ENCODE measurements at places on chromosomes 7 and 10.

- DNase-seq: no peak
Observed at GRCh38 chr10:30013757-30014156, 45.6 kb downstream of the JCAD start.

GRCh38 chr10:95579835-95580535 is 18.8 kb upstream of the SORBS1 start:
- DNase-seq: no peak

DNA sequence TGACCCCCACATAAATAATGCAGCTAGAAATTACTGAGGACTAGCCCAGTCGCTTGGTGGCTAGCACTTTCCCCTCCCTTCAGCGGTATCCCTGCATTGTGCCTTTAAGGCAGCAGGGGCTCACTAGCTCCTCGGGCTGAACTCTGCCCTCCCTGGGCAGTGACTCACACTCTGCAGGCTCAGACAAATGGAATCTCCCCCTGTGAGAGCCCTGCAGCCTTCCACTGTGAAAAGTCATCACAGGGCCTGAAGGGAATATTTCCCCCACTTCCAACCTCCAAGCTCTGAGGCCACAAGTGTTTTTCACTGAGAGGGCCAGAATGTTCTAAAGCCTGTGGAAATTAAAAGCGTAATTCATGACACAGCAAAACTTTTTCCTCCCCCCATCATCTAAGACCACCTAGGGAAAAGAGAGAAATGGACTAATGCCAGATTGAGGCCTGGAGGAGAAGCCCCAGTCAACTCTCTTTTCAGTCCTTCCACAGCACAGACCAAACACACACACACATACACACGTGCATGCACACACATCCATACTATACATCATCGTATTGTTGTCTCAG is 93.6 kb upstream of the COL1A2 start:
- no peak for DNase-seq

DNA sequence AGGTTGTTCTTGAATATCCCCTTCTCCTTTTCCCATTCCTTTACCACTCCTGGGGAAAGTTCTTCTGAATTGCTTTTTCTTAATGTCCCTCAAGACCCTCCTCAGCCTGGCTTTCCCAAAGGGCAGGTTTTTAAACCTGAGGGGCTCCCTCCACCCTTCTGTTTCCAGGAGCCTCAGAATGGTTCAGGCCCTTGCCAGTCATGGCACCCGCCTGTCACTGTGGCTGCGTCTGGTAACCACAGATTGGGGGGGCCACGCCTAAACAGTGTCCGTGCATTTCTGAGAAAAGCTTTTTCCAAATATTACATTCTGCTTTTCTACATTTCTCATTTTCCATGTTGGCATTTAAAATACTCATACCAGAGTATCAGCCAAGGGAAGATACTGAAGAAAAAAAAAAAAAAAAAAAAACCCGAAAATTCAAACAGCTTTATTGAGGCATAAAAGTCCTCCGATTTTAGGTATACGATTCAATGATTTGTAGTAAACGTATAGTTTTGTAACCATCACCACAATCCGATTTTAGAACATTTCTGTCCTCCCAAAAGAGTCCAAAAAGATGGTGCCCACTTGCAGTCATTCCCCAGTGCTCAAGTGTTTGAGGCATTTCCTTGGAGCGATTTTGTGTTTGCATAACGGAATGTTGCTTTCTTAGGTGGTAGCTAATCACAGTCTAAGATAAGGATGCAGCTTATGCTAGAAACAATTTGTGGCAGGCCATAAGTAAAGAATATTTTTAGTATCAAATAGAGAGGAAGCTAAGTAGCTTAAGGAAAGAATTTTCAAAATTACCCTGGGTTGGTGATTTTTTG is 22.1 kb downstream of the HKDC1 start:
- no peak for DNase-seq

DNA sequence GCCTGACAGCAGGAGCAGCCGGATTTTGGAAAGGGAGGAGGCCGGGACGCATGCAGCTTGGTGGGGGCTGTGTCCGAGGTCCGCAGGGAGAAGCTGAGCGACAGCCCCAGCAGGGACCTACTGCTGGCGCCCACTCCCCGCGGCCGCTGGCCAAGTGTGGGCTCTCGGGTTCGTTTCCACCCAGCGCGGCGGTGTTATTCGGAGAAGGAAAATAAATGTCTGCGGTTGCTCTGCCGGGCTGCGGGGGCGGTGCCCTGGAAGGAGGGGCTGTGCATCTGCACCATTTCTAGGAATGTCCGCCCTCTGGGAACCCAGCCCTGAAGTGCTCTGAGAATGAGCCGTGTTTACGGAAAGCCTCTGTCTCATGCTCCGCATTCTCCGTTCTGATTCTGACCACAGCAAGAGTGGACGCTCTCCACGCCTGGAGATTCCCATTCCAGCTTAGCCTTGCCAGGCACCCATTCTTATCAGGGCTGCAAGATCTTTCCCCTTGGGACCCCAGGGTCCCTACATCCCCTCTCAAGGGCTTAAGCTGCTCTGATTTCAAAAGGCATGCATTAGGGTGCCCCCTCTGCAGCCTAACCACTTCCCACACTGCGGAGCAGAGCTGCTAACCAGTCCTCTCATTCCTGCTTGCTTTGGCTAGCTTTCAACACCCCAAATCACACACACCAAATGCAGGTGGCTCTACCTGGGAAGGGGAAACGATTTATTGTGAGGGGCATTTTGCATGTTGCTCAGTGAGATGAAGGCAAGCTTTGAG is 256.6 kb upstream of the GLI3 start:
- DNase-seq: no peak

- DNase-seq: no peak
Observed at GRCh38 chr7:28003408-28003807, 177.2 kb downstream of the JAZF1 start.

- peak; percentile 13 for DNase-seq
Observed at GRCh38 chr7:130063036-130063435, 7.3 kb upstream of the KLHDC10 start.

DNA sequence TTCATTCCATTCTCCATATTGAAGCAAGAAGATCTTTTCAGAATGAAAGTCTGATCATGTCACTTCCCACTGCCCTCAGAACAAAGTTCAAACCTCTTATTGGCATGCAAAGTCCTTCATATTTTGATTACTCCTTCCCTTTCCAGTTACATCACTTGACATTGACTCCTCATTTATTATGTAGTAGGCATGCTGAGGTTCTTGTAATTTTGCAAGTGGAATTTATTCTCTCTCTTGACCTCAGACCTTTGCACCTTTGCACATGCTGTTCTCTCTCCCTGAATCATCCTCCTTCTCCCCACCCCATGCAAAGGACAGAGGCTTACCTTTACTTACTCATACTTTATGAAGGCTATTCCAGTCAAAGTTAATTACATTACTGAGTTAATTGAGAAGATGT is 13.0 kb downstream of the ITPRID1 start:
- no peak for DNase-seq

DNA sequence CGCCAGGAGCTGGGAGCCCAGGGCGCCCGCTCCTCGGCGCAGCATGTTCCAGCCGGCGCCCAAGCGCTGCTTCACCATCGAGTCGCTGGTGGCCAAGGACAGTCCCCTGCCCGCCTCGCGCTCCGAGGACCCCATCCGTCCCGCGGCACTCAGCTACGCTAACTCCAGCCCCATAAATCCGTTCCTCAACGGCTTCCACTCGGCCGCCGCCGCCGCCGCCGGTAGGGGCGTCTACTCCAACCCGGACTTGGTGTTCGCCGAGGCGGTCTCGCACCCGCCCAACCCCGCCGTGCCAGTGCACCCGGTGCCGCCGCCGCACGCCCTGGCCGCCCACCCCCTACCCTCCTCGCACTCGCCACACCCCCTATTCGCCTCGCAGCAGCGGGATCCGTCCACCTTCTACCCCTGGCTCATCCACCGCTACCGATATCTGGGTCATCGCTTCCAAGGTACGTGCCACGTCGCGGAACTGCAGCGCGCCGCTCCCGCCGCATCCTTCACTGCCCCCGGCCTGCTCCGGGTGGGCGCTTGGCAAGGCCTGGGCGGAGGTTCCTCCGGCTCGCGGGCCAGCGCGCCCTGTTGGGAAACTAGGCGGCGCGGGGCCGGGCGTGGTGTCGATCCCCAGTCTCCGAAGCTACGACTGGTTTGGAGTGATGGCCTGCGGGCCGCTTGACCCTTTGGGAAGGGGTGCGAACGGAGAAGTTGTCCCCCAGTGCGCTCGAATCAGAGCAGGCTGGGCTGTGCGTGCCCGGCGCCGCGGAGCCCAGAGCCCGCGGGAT is 868 bp downstream of the EMX2 start:
- DNase-seq: no peak

DNA sequence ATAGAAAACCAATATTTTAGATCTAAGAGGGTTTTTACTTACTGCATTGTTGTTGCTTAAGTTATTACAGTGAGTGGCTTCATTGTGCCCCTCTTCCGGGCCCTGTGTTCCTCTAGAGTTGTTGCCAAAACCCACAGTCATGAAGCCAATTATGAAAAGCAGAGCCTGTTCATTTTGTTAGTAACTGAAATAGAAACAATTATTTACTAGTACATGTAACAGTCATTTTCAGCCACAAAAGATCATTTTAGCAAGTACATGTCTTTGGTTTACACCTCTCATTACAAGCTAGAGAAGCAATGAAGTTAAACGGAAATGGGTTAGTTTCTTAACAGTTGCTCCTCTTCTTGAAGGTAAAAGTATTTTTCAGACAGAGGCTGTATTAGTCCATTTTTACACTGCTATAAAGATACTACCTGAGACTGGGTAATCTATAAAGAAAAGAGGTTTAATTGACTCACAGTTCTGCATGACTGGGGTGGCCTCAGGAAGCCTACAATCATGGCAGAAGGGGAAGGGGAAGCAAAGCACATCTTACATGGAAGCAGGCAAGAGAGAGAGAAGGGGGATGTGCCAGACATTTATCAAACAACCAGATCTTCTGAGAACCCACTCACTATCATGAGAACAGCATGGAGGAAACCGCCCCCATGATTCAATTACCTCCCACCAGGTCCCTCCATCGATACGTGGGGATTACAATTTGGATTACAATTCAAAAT is 380.5 kb downstream of the SFMBT2 start:
- DNase-seq: no peak

GRCh38 chr10:3774018-3774813 is 10.8 kb downstream of the KLF6 start:
- no peak for DNase-seq

DNA sequence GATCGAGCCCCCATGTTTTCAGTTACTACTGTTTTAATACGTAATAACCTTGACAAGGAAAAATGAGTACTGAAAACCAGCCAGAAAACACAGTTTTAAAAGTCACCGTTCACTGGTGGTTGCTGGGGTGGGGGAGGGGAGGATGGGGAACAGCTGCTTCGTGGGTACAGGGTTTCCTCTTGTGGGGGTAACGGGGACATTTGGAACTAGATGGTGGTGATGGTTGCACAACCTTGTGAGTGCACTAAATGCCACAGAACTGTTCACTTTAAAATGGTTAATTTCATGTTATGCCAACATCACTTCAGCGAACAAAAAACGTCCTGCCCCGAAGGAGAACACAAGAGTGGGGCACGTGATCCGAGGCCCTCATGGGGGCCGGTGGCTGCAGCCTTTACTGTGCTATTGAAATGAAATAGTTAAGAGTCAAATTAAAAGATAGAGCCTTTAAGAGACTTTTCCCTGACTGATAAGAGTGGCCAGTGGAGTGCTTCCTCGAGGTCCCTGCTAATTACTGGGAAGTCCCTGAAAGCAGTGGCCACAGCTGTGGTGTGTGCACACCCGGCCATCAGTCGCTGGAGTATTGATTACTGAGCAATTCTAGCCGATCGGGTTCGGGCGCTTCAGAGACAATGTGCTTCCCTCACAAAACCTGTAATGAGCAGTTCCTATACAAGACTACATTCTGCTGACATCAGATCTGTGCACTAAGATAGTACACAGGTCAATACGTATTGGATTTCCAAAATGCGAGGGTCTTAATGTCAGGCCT is 80.3 kb downstream of the EBF3 start:
- DNase-seq: no peak

- no peak for DNase-seq
Observed at GRCh38 chr10:24009736-24010135, 199.2 kb upstream of the KIAA1217 start.

DNA sequence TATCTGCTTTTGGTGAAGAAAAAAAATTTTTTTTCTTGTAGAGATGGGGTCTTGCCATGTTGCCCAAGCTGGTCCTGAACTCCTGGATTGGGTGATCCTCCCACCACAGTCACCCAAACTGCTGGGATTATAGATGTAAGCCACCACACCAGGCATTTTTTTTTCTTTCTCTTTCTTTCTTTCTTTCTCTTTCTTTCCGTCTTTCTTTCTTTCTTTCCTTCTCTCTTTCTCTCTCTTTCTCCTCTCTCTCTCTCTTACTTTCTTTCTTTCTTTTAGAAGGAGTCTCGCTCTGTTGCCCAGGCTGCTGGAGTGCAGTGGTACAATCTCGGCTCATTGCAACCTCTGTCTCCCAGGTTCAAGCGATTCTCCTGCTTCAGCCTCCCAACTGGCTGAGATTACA is 3.5 kb upstream of the UBE2D4 start:
- no peak for DNase-seq

GRCh38 chr7:108189733-108190388 is 59.7 kb upstream of the LAMB4 start:
- DNase-seq: peak; percentile 59

- no peak for DNase-seq
Observed at GRCh38 chr7:154990964-154991540, 11.9 kb downstream of the PAXIP1 start.

GRCh38 chr7:44269417-44269816 is 56.0 kb downstream of the CAMK2B start:
- no peak for DNase-seq

- DNase-seq: no peak
Observed at GRCh38 chr7:82204694-82205093, 238.9 kb downstream of the CACNA2D1 start.

DNA sequence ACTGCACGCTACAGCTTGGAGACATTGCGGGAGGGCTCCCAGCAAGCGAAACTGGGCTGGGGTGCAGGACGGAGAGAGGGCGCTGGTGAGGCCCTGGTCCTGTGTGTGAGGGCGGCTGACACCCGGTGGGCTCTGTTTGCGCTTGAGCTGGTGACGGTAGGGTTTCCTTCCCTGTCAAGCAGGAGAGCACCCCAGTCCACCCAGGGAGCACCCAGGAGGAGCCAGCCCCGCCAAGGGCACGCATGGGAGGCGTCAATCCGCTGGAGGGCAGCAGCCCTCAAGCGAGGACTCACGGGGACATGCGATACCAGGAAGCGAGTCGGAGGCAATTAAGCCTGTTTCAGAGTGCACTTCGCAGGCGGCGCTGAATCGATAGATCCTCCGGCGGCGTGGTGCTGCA is 109.4 kb downstream of the MAD1L1 start:
- DNase-seq: no peak
